Amniotic epithelial cell (primary cell): ENCODE measurements at places on chromosomes 2 and 18.

- DNase-seq, result no peak
Measured at GRCh38 chr2:178295115-178295514, 100.8 kb downstream of the OSBPL6 start.

- DNase-seq, result no peak
Measured at GRCh38 chr2:56133931-56134629, 49.7 kb upstream of the CCDC85A start.

DNA sequence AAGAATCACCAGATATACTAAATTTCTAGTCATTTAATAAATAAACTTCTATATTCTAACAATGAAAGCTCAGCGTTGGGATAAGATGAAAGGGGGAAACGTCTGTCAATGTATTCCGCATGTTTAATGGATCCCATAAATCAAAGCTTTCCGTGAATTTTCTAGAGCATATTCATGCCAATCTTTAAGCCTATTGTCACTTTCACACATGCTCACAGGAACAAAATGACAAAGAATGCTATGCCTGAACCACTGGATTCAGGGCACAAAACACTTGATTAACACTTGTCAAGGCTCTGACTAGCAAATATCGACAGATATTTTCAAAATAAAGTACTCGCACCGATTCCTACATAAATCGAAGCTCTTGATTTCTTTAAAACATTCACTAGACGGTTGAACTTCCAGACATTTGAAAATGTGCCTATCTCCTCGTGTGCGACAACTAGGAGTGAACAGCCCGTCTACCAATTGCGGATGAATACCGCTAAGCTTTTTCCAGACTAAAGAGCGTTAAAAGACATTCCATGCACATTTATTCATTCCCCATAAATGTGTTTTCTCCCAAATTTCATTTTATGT, 1.8 kb downstream of the TLK1 start:
- no peak for DNase-seq

DNA sequence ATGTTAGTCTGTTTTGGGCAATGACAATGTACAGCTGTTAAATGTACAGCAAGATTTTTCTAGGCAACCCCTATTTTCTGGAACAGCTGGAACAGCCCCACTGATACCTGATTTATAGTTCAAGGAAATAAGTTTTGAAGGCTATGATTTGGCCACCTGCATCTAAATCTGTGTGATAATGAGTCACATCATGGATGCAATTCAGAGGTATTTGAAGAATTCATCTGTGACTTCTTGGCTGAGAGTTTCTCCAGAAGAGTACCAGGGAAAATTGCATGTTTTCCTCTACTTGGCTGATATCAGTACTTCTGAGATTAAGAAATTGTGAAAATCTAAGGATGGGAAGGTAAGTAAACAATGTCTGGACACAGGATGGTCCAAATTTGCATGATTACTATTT, 40.7 kb upstream of the NT5C1B start:
- peak; percentile 77 for DNase-seq

GRCh38 chr2:155665704-155666103, 666.8 kb downstream of the NR4A2 start:
- no peak for DNase-seq

- no peak for DNase-seq
Measured at GRCh38 chr2:122478117-122478516, 722.7 kb downstream of the TSN start.

DNA sequence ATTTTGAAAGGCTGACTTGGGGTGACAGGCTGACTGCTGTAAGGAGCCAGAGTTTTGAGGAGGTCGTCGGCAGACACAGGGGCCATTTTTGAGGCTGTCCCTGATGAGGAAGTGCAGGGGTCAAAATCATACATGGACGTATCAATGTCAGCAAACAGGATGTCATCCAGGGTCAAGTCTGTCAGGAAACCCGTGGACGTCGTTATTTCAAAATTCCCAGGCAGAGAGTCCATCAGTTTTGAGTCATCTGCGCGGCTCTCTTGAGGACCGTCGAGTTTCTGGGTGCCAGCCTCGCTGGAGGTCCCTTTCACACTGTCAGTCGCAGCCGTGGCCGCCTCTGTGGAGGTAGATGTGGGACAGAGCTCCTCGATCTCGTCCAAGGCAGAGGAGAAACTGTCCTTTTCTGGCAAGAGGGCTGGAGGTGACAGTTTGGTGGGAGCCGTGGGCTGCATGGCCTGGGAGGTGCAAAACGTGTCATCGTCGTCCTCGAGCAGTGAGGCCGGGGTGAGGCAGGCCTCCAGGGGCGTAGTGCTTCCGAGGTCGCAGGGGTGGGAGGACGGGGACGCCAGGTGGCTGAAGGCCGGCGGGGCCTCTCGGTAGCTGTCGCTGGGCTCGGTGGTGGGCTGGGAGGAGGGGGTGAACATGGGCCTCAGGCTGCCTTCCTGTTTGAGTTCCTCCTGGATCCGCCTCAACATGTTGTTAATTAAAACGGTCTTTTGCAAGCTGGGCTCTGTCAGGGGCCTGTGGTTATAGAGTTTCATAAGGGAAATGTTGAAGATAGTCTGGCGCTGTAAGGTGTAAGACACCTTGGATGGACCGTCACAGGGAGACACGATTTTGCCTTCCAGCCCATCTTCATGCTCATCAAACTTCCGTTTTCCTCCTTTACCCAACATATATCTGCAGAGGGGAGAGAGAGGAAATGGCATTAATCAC, 17.5 kb downstream of the SERTAD2 start:
- no peak for DNase-seq

- no peak for DNase-seq
Measured at GRCh38 chr2:135839713-135840112, 2.7 kb upstream of the LCT start.

- DNase-seq, result no peak
Measured at GRCh38 chr2:211816754-211817153, 721.8 kb downstream of the ERBB4 start.

DNA sequence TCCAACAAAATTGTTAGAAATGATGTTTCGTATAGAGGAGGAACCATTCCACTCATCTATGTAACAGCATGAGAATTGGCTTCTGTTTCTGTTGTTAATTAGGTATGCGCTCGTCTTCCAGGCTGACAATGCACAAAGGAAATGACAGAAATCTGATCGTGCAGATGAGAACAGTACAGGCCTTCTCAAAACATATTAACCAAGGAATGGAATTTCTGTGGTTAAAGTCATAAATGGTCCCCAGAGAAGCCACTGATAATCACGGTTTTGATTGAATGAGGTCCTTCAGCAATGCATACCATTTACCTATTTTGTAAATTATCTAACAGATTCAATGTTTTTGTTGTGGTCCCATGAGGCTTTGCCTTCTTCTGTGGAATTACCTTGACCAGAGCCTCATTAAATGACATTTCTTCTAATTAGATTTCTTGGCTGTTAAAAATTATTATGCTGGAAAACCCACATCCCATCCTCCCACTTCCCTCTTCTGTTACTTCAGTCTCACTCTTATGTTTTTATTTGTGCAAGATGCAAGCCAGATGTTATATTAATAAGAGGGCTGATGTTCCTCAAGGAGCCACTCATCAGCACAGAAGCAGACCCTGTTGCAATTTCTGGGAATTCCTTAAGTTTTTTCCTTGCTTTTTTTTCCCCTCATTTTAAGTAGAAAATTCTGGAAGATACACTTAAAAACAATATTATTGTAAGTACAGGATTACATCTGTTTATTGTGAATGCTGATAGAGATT, 395.8 kb downstream of the PID1 start:
- DNase-seq, result peak; percentile 37

- no peak for DNase-seq
Measured at GRCh38 chr18:51479736-51480135, 282.3 kb upstream of the MEX3C start.

- no peak for DNase-seq
Measured at GRCh38 chr18:63132819-63133200, 186.8 kb downstream of the BCL2 start.

DNA sequence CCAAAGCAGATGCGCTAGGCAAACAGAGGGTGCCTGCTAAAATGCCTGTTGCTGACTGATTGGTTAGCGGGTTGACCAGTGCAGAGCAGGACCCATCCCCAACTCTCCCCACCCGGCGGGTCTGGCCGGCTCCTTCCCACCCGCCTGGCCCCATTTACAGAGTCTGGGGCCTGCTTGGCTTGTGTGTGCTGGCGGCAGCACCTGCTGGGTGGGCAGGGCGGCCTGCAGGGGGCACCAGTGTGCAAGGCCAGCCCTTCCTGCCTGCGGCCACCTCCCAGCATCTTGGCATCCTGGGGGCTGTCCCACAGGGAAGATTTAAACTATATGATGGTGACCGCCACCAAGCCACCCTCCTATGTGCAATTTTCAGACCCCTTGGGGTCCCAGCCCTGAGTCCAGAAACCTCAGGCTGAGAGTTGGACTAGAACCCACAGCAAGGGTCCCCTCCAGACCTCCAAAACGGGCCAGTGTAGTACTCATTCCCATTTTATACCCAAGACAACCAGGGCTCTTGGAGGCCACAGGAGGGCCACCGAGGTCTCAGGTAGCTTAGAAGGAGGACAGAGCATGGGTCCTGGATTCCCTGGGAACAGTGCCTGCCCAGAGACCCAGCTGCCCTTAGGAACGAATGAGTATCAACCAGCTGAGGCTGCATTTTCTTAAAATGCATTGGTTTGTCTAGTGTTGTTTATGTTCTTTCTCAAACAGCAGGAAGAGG, 173.6 kb downstream of the SMAD7 start:
- DNase-seq, result peak; percentile 30

DNA sequence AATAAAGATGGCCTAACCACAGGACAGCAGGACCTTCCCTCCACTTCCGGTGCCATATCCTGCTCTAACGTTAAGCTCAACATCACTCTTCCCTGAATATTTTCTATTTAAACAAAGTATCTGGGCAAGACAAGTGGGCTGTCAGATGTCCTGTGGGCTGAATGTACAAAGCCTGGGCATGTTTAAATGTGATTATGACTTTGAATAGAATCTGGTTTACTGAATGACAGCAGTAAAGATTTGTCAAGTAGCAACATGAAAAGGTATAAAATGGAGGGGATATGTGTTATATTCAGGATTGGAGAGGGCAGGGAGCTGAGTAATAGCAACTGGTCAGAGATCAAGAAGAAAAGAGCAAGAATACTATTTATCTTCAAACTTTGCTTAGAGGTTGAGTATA, 540.9 kb downstream of the NRXN1 start:
- DNase-seq, result no peak

DNA sequence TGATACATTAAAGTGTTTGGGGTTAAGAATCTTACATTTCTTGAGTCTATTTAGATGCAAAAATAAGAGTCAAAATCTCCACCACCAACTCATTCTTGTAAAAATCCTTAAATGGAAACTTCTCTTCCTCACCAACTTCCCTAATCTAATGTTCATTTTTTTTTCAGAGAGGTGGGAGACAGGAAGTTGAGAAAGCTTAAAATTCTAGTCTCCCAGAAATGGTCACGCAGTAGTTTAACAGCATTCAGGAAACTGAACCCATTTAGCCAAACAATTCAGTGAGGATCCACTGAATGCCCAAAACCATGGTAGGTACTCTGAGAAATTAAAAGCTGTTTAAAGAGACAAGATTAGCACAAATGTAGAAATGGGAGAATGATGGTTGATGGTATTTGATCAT, 69.0 kb downstream of the TXNL1 start:
- no peak for DNase-seq

DNA sequence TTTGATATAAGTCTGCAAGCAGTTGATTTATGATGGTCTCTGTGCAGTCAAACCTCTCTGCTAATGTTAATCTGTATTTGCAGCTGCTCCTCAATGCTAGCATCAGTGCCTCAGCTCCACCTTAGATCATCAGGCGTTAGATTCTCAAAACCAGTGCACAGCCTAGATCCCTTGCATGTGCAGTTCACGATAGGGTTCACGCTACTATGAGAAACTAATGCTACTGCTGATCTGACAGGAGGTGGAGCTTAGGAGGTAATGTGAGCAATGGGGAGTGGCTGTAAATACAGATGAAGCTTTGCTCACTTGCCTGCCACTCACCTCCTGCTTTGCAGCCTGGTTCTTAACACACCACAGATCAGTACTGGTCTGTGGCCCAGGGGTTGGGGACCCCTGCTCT, 18.4 kb downstream of the RBKS start:
- DNase-seq, result peak; percentile 13

DNA sequence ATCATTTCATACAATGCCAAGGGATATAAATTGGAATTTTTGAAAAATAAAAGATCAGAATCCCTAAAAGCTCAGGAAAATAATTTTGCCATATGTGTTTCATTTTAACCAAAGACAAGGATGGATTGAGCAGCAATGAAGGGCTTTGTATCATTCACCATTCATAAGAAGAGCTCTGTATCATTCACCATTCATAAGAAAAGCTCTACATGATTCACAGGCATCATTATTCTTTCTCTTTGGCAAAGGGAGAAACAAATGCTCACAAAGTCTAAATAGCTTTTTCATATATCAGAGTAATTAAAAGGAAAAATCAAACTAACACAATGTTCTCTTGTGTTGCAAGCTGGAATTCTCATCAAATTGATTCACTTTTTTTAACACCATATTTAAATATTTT, 169.1 kb upstream of the MC4R start:
- DNase-seq, result no peak

DNA sequence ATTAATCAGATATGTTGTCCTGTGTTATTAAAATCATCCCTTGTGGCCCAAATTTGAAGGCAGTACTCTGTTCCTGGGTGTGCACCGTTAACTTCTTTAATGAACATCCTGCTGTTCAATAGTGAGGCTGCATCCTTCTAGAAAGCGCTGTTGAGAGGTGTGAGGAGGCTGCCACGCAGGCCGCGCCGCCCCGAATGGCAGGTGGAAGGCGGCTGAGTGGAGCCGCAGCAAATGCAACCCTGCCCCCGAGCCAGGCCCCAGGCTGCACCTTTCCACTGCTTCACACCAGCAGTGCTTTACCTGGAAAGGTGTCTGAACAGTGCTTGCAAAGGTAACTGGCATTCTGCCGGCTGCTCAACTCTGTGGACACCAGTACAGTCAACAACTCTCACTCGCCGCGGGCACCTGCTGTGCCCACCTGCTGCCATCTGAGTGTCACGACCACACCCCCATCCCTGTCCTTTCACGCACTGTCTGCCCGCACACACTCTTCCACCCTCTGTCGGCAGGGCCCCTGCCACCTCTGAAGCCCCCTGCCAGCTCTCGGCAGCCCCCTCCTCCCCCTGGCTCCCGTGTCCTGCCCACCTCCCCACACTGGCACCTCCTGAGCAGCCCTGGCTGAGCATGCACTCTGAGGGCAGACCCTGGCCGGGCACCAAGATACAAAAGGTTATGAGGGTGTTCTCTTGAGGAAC, 70.9 kb downstream of the ODC1 start:
- DNase-seq, result no peak

- DNase-seq, result no peak
Measured at GRCh38 chr2:137020452-137021196, 255.3 kb downstream of the THSD7B start.

DNA sequence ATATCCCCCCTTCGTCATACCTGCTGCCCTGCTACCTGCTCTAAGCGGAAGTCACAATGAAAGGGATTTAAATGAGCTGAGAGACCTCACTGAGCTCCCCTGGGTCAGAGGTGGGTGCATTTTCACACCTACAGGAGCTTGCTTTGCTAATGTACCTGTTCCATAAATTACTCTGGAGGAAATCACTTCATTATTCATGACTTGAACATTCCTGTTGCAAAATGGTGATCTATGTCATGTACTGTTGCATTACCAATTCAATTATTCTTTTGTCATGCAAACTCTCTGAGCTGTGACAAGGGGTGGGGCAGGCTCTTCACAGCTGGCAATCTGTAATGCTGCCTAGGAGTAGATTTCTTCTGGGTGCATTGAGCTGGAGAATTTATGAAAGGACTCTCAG, 761.3 kb downstream of the TSN start:
- DNase-seq, result no peak

- DNase-seq, result no peak
Measured at GRCh38 chr2:14322306-14322705, 310.2 kb upstream of the LRATD1 start.

GRCh38 chr2:215435870-215436704, at the start of gene FN1:
Gene FN1, minus strand, starts transcription at chr2:215436068. Its CDS starts 266 bp downstream, at chr2:215435802.
- DNase-seq, result peak; percentile 93

- no peak for DNase-seq
Measured at GRCh38 chr2:111161971-111162370, 41.3 kb downstream of the BCL2L11 start.
